ENCODE measurements at places on chromosomes 7 and 10. TPM values are rescaled to one million over a fixed set of nuclear protein-coding genes. Genes with fewer than 3 reads are reported as not detected.

MLXIPL gene
- 293 TPM for total RNA-seq

DNA sequence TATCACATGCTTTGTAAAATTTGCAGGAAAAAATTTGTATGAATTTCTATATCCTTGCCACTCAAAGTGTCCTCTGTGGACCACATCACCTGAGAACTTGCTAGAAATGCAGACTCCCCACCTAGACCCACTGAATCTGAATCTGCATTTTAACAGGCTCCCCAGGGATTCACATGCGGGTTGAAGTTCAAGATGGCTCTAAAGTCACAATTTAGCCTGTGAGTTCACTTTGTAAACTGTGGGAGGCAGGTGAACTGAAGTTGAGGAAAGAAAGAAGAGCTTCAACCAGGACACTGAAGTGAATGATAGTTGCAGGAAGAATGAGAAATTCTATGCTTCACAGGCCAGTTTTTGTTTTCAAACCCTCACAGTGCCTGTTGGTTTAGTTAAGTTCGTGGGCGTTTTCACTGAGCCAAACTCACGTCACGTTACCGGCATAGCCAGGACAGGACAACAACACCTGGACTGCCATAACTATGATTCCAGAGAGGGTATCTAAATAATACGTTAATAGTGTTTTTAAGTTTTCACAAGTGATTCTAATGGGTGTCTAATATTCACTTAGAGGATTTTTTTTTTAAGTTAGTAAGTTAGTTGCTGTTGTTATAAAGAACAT, 240.0 kb downstream of the PHTF2 start:
- no peak for DNase-seq

HYAL4 gene
- total RNA-seq = not detected

DNA sequence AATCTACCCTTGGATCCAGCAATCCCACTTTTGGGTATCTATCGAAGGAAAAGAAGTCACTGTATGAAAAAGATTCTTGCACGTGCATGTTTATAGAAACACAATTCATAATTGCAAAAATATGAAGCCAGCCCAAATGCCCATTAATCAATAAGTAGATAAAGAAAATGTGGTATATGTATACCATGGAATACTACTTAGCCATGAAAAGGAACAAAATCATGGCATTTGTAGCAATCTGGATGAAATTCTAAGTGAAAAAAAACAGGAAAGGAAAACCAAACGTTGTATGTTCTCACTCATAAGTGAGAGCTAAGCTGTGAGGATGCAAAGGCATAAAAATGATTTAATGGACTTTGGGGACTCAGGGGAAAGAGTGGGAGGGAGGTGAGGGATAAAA, 18.2 kb upstream of the CASD1 start:
- no peak for DNase-seq
